AG09319 (cell line): ENCODE measurements at places on chromosomes 11 and 22.

DNA sequence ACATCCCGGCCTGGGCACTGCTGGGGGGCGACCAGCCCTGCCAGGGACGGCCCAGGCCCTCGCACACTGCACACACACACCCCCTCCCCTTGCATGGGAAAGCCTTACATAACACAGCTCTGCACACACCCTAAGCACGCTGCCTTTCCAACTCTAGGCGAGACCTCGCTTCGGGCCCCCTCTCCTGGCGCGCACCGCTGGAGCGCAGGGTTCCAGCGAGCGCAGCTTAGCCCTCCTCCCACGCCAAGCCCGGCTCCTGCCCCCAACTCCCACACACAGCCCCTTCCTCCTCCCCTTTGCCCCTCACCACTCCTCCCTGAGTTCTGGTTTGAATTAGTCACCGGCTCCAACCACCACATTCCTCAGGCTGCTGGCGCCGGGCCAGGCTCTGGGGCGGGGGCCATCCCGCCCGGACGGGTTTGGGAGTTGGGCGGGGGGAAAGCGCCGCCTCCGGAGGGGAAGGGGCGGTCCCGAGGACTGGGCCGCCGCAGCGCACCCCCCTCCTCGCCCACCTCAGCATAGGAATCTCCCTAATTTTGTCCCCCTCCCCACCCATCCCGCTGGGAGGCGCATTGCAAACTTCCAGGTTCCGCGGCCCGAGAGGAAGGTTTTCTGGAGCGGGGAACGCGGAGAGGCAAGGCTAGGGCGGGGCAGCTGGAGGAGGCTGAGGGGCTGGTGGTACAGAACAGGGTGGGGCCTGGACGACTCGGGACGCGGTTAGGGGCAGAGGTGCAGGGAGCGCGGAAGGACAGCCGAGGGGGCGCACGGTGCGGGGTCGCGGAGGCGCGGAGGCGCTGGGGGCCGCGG lies 966 bp downstream of the AHNAK start:
- peak; percentile 86 for DNase-seq

DNA sequence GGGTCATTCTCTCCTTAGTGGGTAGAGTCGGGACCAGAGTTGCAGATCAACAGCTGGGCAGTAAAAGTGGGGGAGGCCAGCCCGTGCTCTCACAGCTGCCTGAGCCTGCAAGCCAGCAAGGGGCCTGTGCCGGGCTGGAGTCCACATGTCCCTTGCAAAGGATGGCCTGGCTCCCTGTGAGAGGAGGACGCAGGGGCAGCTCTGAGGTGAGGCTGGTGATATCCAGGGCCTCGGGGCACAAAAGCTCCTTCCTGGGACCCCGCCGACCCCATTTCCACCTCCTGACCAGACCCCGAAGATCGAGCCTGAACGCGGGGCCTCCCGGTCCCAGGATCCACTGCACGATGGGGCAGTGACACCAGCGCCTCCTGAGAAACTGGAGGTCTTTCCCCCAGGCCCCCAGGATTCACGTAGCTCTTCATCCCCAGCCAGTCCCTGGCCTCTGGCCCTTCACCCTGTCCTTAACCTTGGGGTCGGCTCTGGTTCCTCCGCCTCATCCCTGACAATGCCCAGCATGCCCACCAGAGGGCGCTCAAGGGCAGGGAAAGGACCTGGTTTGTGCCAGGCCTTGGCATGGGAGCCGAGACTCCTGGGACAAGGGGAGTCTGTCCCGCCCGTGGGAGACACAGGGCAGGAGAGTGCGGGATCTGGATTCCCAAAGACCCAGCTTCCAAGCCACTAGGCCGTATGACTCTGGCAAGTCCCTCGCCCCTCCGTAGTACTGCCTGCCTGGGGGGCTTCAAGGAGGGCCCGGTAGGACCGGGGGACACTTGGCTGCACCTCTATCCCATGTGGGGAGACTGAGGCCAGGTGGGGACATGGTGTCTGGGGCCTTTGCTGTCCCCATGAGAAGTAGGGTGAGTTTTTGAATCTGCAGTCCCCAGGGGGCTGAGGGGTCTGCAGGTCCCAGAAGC lies 17.8 kb upstream of the WNT7B start:
- no peak for DNase-seq

DNA sequence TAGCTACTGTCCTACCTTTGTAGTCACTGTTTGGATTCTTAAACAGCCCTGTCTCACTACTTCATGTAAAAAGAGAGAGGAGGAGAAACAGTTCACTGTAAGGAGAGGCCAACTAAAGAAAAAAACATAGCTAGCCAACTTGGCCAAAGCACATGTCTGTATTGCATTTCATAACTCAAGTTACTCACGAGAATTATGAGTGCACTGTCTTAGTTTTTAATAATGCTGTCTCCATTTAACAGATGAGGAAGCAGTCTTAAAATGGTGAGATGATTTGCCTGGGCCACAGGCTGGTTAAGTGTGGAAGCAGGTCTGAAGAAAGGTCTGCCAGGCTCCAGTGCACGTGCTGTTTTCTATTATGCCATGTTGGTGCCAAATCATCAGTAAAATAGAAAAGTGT lies 104.5 kb downstream of the UVRAG start:
- no peak for DNase-seq

DNA sequence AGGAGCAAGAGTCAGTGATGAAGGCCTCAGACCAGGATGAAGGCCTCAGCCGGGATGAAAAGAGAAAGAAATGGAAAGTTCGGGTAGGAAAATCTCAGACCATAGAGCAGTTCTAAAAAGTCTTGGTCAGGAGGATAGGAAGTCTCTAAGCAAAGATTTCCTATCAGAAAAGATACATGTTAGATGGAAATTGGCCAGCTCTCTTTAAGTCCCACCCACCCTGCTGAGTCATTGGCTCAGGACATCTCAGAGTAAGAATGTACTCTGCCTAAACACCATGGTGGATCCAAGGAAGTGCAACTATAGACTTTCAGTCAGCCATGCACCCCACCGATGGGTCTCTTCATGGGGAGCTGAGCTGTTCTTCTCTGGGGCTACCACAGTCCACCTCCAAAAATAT lies 4.4 kb downstream of the OR8B3 start:
- no peak for DNase-seq

- no peak for DNase-seq
Observed at GRCh38 chr11:118152552-118153471, at the start of gene SCN4B. Gene SCN4B (minus strand): TSS chr11:118152823. CDS start chr11:118152673, 150 bp downstream.

DNA sequence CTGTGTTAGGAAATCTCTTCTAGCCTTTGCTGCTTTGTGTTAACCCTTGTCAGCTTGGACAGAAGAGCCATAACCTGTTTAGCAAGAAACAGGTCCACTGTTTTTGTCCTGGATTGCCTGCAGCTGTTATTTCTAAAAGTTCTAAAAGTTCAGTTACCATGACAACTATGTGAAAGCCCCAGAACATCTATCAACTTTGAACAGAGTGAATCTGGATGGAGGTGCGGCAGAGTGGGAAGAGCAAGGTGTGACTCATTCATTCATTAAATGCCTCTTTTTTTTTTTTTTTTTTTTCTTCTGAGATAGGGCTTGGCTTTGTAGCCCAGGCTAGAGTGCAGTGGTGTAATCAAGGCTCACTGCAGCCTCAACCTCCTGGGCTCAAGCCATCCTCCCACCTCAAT lies 50.5 kb downstream of the RBX1 start:
- DNase-seq = no peak

DNA sequence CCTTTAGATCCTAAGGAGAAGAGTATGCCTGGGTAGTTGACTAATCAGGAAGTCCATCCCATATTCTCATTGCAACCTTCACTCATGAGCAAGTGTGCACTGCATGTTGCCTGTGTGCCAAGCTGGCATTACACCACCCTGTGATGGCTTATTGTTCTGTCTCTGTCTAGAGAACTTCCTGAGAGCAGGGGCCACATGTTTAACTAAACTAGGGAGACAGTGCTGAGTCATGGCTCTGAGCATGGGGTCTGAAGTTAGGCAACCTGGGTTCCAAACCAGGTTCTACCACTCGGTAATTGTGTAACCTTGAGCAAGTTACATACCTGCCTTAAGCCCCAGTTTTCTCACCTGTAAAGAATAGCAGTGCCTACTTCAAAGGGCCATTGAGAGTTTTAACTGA lies 39.6 kb downstream of the CSNK2A3 start:
- DNase-seq = no peak

GRCh38 chr22:45843031-45843430 lies 133.9 kb downstream of the WNT7B start:
- no peak for DNase-seq

DNA sequence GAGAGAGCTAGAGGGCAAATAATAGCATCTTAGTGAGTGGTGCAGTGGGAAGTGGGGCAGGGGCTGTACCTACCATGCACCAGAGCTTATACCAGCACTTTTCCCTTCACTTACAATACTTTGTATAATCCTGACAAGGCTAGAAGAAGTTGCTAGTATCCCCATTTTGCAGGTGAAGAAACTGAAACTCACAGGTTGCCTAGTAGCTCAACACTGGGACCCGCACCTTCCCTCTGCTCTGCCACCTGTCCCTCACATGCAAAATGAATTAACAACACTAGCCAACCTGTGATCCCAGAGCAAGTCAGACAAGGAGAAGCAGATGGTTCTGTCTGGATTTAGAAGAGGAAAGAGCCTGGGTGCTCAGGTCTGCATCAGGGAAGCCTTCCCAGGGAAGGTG lies 510.4 kb downstream of the BUD13 start:
- no peak for DNase-seq
